ENCODE measurements at places on chromosomes 1 and 21.

DNA sequence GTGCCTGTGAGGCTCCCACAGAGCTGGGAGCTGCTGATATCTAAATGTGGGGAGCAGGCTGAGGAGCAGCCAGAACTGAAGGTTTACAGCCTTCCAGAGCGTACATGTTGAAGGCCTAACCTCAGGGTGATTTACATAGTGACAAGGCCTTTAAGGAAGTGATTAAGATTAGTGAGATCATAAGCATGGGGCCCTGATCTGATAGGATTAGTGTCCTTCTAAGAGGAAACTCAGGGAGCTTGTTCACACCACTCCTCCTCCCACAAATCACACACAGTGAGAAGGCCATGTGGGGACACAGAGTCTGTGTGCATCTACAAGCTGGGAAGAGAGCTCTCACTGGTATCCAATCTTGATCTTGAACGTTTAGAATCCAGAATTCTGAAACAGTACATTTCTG is 92.3 kb upstream of the NBPF6 start:
- DNase-seq, result no peak

DNA sequence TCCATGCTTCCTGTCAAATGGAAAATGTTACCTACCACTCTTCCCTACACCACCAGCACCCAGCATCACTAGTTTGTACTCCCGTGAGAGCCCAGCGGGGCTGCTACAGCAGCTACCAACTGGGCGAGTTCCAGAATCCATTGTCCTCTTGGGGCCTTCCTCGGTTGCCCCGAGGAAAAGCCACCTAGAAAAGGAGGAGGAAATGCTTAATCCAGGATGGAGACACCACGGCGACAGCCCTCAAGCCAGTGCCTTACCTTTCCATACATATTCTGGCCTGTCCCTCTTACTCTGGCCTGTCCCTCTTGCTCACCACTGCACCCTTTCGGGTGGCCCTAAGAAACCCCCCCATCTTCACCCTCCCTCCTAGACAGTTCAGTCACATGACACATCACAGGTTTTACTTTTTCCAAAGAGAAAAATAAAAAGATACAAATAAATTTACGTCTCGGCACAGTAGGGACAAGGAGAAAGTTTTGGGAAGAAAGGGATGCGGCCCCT is 478 bp downstream of the RIT1 start:
- DNase-seq, result peak; percentile 28

- DNase-seq, result peak; percentile 51
Measured at GRCh38 chr21:37220433-37220980, 46.6 kb downstream of the VPS26C start.

GRCh38 chr1:220283625-220284024 is 11.4 kb upstream of the RAB3GAP2 start:
- DNase-seq, result peak; percentile 33

GRCh38 chr1:94783342-94784189 is 36.6 kb upstream of the SLC44A3 start:
- DNase-seq, result peak; percentile 99

- DNase-seq, result no peak
Measured at GRCh38 chr1:53601867-53602775, 136.8 kb downstream of the GLIS1 start.

DNA sequence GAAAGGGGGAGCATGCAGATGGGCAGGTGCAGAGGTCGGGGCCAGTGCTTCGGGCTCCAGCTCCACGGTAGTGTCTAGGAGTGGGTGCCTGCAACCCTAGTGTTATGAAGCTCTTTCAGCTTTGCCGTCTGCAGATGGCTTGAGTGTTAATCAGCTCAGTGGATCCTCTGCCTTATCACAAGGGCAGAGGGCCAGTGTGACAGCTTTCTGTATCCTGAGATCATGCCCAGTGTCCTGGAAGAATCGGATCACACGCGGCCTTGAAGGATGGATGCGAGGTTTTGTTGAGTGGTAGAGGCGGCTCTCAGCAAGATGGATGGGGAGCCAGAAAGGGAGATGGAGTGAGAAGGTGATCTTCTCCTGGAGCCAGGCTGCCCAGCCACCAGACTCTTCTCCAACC is 25.5 kb upstream of the C1orf146 start:
- no peak for DNase-seq

- no peak for DNase-seq
Measured at GRCh38 chr1:85494074-85494903, 29.3 kb upstream of the DDAH1 start.

- DNase-seq, result no peak
Measured at GRCh38 chr1:71766748-71767147, 515.6 kb downstream of the NEGR1 start.

- DNase-seq, result no peak
Measured at GRCh38 chr1:18110598-18110939, 3.0 kb downstream of the IGSF21 start.

DNA sequence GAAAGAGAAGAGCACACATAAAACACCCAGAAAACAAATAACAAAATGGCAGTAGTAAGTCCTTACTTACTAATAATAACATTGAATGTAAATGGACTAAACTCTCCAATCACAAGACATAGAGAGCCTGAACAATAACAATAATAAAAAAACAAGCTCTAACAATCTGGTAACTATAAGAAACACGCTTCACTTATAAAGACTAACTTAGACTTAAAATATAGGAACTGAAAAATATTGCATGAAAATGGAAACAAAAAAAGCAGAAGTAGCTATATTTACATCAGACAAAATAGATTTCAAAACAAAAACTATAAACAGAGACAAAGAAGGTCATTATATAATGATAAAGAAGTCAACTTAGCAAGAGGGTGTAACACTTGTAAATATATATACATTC is 83.1 kb upstream of the LYPLAL1 start:
- DNase-seq, result no peak

DNA sequence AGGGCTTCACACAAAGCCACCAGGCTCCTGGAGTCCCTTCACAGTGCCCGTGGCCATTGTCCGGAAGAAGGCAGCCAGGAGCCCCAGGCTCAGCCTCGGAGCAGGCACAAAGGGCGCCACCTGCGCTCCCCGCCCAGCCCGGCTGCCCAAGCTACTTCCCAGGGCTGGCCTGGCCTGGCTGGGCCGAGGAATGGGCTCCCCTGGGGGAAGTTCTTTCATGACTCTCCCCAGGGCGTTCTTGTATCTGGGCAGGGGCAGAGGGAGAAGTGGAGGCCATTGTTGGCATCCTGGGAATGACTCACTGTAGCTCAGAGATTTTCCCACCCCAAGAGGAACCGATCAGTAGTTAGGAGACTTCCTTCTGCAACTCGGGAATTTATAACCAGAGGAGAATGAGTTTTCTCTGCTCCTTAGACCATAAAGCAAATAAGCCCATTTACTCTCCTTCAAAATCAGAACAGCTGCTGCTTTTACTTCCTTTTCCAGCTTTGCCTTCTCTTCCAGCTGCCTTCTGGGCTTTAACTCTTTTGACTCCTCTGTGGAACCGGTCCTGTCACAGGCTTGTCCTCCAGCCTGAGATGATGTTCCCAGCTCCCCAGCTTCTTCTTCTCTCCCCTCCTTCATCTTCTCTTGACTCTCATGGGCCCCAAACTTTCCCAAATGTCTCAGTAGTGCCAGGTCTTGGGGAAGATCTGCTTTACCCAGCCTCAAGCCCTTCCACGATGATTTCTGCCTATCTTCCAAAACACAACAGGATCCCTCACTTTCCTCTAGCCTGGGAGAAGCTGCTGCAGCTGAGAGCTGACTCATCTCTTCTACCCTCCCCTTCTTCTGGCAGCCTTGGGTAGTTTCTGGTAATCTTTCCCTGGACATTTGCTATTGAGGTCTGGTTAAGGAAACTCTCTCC is 118.7 kb upstream of the CD34 start:
- DNase-seq, result peak; percentile 67

GRCh38 chr1:169149555-169150286 is 43.2 kb downstream of the ATP1B1 start:
- DNase-seq, result peak; percentile 19

Data from fibroblast of skin of abdomen (primary cell).